ENCODE measurements at places on chromosomes 12 and 14. TPM values are rescaled to one million over a fixed set of nuclear protein-coding genes. Genes with fewer than 3 reads are reported as not detected.

DNA sequence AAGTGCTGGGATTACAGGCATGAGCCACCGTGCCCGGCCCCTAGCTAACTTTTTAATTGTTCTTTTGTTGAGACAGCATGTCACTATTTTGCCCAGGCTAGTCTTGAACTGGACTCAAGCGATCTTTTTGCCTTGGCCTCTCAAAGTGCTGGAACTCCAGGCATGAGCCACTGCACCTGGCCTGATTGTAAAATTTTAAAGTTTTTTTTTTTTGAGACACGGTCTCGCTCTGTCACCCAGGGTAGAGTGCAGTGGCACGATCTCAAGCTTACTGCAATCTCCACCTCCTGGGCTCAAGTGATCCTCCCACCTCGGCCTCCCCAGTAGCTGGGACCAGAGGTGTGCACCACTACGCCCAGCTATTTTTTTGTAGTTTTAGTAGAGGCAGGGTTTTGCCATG lies 79.1 kb upstream of the SINHCAF start:
- no peak for DNase-seq

- no peak for DNase-seq
Measured at GRCh38 chr14:28875934-28876571, 109.5 kb downstream of the FOXG1 start.

DNA sequence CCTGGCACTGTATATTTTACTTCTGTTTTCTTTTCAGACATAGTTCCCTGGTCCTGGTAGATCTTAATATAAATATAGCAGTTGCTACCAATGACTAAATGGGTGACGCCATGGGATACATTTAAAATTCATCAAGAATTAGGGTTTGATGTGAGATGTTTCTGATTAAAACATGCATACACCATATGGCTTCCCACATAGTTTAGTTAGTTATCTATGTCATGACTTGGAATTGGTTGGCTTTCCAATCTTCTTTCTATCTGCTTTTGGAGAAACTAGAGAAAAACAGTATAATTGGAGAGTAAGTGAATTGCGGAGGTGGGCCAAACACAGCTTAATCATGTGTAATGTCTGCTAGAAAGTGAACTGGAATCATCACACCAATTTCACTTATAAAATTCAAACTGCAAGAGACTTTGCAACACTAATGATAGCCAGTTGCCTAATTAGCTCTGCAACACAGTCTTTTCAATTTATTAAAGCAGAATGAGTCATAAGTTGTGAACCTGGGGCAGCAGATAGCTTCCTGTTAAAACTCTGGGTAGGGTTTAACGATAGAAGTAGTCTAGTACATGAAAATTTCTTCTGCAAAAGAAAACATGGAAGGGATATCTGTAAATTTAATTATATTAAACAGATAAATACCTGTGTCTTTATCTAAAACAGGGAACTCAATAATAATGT lies 295.2 kb downstream of the SLC16A7 start:
- DNase-seq: no peak

GRCh38 chr14:74408870-74409269 lies 17.1 kb downstream of the SYNDIG1L start:
- no peak for DNase-seq

GRCh38 chr14:34436960-34437728 lies 24.9 kb downstream of the SPTSSA start:
- no peak for DNase-seq

GRCh38 chr12:96814200-96814599 lies 92.9 kb upstream of the NEDD1 start:
- DNase-seq: no peak

DNA sequence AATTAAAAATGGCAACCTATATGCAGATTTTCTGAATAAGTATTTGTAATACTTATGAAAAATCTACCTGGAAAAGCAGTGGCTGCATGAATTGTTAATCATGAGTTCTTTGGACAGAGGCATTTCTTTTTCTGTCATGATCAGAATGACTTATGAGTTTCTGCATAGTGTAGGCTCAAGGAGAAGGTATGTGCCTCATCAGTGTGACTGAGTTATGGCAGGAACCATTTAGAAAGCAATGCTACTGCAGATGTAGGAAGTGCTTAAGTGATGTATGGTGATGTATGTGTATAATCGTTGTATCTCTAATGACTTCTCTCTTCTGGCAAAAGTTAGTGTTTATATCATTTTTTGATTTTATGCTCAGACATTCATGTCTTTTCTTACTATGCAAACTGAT lies 816.4 kb upstream of the FBXO33 start:
- DNase-seq: no peak

DNA sequence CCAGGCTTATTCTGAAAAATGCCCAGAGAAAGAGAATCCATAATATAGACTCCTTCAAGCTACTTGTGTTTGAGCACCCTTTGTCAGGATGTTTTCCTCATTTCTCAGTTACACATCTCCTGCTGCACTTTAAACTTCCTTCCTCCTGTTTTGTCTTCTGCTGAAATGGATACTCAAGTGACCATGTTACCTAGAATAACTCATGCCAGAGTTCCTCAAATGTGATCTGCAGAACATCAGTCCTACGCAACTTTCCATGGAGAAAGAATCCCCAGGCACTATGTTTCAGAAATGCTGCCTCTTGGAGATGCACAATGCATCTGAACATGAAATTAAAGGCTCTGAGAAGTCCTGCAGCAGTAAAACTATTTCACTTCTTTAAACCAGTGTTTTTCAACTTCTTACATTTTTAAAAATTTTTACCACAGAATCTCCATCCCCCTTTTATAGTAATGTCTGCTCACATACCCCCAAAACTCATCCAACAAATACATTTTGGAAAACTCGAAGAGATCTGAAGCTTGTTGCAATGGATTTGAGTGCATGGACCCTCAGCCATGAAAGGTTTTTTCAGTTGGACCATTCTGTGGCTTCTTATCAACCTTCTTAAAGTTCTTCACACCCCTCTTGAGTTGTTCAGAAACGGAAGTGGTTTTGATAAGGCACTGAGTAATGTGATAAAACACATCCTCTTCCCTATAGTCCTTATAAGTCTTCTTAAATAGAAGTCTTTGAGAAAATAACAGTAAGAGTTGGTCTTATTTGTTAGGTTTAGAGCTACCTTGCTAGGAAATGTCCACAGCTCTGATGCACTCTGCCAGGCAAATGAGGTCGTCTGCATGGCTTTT lies 84.5 kb upstream of the KCNA1 start:
- peak; percentile 31 for DNase-seq

DNA sequence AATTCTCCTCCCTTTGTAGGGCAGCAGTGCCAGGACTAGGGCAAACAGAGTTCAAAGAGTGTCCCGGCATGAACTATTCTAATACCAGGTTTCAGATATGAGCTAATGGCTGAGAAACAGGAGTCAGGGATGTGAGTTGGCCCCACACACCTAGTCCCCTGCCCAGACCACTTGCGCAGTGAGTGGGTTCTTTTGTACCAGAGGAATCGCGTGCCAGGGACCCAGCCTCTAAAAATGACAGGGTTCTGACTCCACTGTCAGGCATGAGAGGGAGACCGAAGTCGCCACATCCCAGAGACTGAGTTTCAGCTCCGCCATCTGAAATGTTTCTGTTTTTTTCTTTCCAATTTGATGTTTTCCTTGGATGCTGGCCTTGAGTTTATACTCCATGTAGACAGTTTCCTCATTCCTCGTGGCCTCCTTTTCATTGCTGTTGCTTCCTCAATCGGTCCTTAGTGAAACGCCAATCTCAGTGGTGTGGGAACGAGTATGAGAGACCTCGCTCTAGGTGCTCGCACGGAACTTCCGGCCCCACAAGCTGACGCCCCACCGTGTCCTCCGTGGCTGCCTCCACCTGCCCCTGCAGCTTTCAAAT lies 31.5 kb downstream of the FBXL14 start:
- DNase-seq: no peak

DNA sequence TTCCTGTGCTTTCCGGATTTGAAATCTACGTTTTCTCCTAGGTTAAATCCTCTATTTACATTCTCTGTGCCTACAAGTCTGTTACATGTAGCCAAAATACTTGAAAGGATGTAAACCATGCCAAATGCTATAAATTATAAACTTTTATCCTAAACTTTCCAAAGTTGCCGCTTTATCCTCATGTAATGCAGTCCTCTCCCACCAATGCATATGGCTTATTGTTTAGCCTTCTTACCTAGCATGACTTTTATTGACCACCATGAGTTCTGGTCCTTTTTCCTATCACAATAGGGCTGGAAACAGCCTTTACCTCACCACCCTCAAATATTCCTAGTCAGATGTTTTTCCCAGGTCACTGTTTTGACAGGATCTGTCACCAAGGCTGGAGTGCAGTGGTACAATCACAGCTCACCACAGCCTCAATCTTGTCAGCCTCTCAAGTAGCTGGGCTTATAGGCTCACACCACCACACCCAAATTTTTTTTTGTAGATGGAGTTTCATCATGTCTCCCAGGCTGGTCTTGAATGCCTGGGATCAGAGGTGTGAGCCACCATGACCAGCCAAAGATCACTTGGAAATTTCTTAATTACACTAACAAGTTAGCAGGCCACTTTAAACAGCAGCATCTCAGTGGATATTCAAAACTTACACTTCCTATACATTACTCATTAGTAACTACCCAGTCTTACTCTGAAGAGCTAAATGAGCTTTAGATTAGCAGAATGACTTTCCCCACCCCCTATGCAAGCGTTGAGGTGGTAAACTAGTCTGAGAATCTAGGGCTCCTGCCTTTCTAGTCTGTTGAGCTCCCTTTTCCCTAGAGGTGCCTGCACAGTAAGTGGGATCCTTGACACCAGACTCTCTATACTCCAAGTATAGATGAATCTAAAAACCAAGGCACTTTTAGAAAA lies 4.1 kb downstream of the TUBA1B start:
- DNase-seq: no peak

- DNase-seq: no peak
Measured at GRCh38 chr12:40078266-40078665, 27.6 kb downstream of the SLC2A13 start.

DNA sequence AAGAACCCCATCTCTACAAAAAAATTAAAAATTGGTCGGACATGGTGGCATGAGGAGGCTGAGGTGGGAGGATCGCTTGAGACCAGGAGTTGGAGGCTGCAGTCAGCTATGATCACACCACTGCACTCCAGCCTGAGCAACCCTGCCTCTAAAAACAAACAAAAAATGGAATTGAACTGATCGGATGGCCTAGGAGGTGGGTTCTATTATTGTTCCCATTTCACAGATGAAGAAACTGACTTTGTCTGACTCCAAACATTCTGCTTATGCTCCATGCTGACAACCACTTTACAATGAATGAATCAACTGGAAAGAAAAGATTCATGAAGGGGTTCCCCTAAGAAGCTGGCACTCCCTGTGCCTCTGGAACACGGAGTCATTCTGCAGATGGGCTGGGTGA lies 47.3 kb downstream of the TRPV4 start:
- DNase-seq: no peak

DNA sequence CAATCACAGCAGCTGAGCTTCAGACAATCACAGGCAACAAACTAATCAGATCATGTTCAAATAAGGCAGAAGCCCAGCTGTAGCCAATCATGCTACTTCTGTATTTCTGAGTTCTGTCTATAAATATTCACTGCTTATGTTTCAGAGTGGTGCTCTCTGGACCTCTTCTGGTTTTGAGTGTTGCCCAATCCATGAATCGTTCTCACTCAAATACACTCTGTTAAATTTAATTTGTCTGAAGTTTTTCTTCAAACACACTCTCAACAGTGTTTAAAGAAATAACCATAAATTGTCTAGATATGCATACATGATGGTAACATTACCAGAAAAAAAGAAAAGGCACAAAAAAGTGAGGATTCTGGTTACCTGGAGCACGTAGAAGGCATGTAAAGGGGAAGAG lies 77.9 kb upstream of the BBS10 start:
- DNase-seq: no peak

Gene PRR4
- total RNA-seq: 4.8 TPM

Gene KRT2
- total RNA-seq: not detected

Gene AMDHD1
- total RNA-seq: 0.27 TPM

Gene LRFN5
- total RNA-seq: 10.0 TPM

Gene AQP5
- 0.71 TPM for total RNA-seq
